ENCODE measurements at places on chromosomes 12 and 14.
A peak's percentile ranks its signal among the peaks of the same experiment; 100 is the strongest.

GRCh38 chr12:2653461-2653965, 141.3 kb upstream of the FKBP4 start:
- DNase-seq = no peak

DNA sequence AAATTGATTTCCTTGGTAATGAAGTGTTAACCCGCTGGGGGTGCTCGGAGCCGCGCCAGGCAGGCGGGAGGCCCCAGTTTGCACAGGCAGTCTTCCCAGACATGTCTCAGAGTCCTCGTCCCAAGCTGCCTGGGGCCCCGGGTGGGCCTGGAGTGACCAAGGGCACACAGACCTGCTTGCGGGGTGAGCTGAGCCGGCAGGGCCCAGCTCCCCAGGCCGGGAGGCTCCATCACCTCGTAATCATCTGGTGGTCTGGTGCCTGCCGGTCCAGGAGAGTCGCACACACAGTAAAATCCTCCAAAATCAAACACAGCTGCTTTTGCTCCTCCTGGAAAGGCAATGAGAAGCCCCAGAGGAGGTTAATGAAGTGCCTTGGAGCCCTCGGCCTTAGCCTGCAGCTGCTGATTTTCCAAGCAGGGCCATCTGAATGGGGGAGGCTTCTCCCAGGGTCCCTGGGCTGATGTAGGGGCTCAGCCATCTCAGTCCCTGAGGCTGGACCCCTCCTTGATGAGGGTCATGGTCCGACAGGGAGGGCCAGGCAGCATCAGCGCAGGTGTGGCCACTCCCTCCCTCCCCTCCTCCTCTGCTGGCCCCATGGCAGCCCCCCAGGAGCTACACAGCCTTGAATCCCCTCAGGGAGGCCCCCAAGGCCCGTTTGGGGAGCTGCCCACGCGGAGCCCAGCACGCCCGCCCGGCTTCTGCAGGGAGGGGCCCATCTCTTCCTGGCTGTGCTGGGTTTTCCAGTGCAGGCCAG, 39.4 kb upstream of the FBRSL1 start:
- DNase-seq = peak; percentile 17

- no peak for DNase-seq
Measured at GRCh38 chr14:101499080-101499479, 62.2 kb upstream of the DIO3 start.

- no peak for DNase-seq
Measured at GRCh38 chr14:98290596-98290995, 981.4 kb downstream of the BCL11B start.

DNA sequence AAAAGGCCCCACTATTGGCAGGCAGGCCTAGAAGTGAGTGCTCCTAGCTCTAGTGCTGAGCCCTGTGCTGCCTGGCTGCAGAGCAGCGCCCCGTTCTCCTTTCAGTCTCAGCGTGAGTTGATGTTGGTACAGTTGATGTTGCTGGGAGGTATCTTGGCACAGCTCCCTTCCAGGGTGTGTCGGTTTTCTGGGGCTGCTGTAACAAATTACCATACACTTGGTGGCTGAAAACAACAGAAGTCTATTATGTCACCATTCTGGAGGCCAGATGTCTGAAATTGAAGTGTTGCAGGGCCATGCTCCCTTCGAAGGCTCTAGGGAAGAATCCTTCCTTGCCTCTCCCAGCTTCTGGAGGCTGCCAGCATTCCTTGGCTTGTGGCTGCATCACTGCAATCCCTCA, 151.4 kb downstream of the TSPAN9 start:
- no peak for DNase-seq

DNA sequence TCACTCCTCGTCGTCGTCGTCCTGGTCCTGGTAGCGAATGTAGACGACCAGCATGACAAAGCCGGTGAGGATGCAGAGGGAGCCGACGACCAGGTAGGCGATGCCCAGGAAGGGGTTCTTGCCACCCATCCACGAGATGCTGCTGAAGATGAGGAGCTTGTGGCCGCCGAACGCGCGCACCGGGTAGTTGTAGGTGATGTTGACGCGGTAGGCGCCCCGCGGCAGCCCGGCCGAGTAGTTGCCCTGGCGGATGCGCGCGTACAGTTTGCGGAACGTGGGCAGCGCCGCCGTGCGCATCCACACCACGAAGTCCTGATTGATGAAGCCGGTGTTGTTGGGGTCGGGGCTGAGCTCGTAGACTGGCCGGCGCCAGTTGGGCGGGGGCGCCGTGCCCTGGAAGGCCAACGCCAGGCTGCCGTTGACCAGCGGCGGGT, 1.0 kb downstream of the TMEM30B start:
- DNase-seq = no peak

GRCh38 chr12:5430641-5431603, 986 bp upstream of the NTF3 start:
- DNase-seq = no peak

- no peak for DNase-seq
Measured at GRCh38 chr12:114063435-114063834, 97.3 kb upstream of the RBM19 start.

GRCh38 chr14:105193916-105194782, 13.0 kb upstream of the NUDT14 start:
- DNase-seq = peak; percentile 82

GRCh38 chr14:96037891-96038557, 1.1 kb upstream of the C14orf132 start:
- DNase-seq = no peak

DNA sequence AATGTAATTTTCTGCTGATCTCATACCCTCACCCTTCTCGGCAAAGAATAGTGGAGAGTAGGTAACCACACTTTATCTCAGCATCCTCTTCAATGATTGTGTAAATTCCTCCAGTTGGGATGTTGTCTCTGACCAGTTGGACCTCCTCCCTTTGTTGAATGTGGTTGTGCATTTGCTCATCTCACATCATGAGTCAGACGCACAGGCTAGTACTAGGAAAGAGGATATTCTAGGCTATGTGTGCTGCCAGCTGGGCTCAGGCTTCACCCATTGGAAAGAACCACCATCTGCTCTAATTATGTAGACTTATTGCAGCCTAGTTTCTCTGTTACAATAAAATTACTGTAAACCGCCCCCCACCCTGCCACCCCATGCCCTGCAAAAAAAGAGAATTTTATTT, 90.3 kb downstream of the LMO3 start:
- no peak for DNase-seq

DNA sequence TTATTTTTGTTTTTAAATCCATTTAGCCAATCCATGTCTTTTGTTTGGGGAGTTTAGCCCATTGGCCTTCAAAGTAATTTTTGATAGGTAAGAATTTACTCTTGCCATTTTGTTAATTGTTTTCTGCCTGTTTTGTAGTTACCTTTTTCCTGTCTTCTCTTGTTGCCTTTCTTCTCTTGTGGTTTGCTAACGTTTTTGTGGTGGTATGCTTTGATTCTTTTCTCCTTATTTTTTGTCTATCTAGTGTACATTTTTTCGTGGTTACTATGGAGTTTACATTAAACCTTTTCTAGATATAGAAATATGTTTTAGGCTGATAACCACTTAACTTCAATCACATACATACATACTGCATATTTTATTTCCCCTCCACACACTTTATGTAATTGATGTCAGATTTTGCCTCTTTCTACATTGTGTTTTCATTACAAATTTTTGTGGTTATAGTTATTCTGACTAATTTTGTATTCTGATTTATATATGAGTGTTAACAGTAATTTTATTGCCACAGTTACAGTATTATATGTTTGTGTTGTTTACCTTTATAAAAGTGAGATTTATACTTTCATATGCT, 19.2 kb upstream of the PPP1R12A start:
- DNase-seq = no peak

DNA sequence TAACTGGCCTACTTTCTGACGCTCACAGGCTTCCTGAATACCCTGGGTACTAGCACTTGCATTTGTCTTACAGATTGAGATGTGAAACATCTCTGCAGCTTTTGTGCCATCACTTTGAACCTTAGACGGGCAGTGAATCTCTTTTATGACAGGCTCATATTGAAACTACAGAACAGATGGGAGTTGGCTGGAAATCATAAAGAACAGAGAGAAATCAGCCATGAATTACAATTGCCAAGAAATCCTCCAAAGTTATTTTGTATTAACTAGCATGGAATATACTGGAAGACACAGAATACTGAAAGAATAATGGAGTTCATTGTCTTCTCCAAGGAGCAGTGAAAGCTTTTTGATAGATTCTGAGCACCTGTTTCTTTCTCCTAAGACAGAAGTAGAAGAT, 32.7 kb downstream of the MYF5 start:
- no peak for DNase-seq

- DNase-seq = no peak
Measured at GRCh38 chr12:11696084-11696483, 46.6 kb downstream of the ETV6 start.

DNA sequence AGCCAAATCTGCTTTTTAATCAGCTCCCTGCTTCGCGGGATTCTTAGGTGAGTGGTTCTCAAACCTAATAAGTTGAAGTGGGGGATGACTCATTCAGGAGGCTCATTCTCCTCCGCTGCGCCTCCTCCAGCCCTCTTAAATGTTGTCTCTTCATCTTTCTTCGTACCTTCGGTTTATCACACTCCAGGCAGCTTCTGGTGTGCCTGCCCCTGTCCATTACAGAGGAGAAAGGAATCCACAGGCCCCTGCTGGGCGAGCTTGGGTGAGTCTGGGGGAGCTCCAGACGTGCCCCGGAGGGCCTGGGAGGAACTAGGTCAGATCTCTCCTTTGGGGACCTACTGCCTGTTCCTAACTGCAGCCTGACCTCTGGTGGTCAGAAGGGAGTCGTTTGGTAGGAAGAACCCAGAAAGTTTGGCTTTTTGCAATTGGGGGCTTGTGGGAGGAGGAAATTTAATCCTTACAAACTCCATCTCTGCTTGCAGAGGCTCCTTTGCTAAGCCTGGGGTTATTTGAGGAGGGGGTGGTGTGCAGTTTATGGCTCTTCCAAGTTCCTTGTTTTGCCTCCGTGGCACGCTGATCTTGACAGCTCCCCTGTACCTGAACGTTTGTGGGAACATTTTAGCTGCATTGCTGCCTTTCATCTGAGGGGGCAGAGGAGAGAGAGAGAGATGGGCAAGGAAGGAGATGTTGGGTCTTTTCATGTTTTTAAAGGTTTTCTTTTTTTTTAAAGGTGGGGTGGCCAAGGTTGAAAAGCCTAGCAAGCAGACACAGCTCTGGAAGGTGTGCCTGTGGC, 84.1 kb upstream of the GNG2 start:
- DNase-seq = peak; percentile 60

DNA sequence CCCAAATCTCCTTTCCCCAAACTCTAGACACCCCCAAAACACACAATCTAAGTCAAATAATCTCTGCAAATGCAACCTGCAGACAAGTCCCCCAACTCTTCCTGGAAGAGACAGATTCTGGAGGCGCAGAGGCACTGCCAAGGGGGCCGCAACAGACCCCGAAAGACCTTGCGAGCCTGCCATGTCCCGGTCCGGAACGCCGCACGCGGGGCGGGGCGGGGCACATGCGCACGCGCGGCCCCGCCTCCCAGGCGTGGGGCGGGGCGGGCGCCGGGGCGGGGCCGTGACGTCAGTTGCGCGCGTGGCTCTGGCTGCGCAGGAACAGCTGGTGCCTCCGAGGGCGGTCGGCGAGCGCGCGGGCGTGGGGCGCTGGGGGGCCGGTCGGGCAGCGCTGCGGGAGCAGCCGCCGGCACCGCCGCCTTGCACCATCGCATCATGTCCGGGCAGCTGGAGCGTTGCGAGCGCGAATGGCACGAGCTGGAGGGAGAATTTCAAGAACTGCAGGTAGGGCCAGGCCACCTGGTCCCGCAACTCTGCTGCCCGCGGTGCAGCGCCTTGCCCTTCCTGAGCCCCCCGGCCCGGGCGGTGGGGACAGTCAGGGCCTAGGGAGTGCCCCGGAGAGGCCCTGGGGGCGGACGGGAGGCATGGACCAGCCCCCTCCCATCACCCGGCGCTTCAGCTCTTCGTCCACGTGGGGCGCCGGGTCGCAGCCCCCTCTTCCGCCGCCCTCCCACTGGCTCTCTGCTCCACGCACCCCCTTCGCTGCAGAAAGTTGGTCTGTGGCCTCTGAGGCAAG, at the start of gene TMEM120B:
Gene TMEM120B, plus strand, starts transcription at position 292 of the 796 bp plus-strand sequence. Its CDS starts 144 bp downstream, at position 436.
- peak; percentile 68 for DNase-seq

DNA sequence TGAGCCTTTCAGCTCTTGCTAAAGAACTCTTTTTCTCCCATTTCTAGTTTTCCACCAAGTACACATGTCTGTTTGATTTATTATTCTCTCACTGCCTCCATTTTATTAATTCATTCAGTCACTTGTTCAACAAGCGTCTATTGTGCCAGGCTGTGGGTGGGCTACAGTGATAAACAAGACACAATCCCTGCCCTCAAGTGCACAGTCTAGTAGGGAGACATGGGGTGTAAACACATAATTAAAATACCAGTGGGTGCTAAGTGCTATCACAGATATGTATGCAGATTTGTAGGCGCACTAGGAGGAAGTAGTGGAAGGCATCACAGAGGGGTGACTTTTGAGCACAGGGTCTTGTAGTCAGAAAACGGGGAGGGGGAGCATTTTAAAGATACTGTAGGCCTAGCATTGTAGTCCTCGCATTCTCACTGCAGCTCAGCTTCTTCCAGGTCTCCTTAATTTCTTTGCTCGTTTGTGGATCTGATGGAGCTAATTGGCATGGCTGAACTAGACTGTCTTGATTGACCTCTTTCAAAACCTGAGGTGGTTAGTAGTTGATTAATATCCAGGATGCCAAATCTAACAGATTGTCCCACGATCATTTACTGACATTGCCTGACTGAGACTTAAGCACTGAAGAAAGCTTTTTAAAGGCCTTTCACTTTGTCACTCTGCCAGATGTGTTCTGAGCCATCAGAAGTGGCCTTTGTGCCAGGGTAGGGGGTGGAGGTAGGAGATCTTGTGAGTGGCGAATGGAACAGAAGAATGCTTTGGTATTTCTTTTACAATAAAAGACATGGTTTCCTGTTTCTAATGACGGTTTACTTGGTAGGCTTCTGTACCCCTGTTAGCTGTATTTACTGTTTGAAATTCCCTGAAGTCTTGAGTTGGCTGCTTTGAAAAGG, 116.9 kb downstream of the DIP2B start:
- no peak for DNase-seq

DNA sequence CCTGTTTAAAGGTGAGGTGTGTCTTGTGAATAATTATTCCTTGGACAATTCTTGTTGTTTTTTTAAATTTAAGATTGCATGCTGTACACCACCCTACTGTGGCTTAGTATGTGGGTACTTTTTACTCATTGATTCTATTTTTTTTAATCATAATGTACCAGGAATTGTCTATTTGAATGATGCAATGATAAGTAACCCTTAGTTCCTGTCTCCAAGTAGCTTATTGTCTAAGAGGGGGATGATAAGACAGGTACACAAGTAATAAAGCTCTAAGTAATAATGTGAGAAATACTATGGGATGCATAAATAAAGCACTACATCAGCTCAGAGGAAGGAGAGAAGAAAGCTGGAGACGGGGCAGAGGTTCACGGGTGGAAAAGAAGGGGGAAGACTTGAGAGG, 90.9 kb downstream of the MYRFL start:
- DNase-seq = no peak

Measured in NCI-H1436 (cell line).